ENCODE measurements at places on chromosomes 5 and 9. TPM values are rescaled to one million over a fixed set of nuclear protein-coding genes. Genes with fewer than 3 reads are reported as not detected.

GRCh38 chr9:77210116-77210515 is 32.8 kb downstream of the VPS13A start:
- DNase-seq = no peak

GRCh38 chr5:33362915-33363314 is 77.8 kb upstream of the TARS1 start:
- no peak for DNase-seq

- DNase-seq = no peak
Observed at GRCh38 chr9:129111528-129112151, 425 bp downstream of the PTPA start.

The CDC20B gene
- not detected for total RNA-seq

The ROR2 gene
- 21.1 TPM for total RNA-seq

The C5orf63 gene
- 2.9 TPM for total RNA-seq

Measured in omental fat pad (tissue), 4 donors.